SJSA1 (cell line): ENCODE measurements at places on chromosomes 11 and 22.

- no peak for DNase-seq
Observed at GRCh38 chr11:66815646-66816045, 27.6 kb upstream of the RCE1 start.

DNA sequence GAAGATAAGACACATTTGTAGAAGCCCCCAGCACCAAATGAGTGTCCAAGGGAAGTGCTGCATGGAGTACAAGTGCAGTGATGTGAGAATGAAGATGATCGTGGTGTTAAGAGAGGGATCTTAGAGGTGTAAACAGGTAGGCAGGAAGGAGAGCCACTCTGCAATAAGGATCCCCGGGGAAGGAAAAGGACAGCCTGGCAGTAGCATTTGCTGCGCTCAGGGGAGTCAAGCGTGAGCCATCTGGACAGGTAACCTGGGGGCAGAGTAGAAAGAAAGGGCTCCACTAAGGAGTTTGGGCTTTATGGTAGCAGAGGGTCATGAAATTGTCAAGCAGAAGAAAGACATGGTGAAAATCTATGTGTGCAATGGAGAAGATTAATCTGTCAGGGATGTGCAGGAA is 587.2 kb downstream of the BUD13 start:
- no peak for DNase-seq

- no peak for DNase-seq
Observed at GRCh38 chr11:74009675-74010305, 905 bp upstream of the UCP3 start.

DNA sequence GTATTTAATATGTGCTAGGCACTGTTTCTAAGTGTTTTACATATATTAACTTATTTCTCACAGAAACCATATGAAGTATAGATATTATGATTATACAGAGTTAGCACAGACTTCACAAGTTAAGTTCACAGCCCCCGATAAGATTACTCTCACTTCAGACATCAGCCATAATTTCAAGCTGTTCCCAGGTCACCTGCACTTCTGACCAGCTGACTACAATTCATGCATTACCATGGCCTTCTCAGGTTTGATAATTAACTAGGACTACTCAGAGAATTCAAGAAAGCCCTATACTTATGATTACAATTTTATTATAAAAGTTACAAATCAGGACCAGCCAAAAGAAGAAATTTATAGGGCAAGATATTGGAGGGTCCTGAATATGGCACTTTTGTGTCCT is 68.2 kb upstream of the RRM1 start:
- DNase-seq = no peak

GRCh38 chr22:49160261-49161001 is 667.2 kb downstream of the BRD1 start:
- DNase-seq = no peak

DNA sequence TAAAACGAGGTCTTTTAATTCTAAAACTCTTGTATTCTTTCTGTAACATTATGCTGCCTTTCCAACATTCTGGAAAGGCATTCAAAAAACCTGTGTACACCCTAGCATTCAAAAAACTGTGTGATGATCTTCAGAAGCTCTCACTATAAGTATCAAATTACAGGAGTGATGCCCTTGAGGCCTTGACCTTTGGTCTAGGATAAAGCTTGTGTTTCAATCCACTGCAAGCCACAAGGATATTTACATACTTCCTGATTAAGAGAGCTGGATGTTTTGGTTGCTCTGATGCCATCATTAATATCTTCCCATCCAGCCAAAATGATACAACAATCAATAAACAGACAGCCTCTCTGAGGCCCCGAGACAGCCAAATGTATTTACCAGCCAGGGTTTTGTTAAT is 11.9 kb downstream of the CLPB start:
- no peak for DNase-seq

DNA sequence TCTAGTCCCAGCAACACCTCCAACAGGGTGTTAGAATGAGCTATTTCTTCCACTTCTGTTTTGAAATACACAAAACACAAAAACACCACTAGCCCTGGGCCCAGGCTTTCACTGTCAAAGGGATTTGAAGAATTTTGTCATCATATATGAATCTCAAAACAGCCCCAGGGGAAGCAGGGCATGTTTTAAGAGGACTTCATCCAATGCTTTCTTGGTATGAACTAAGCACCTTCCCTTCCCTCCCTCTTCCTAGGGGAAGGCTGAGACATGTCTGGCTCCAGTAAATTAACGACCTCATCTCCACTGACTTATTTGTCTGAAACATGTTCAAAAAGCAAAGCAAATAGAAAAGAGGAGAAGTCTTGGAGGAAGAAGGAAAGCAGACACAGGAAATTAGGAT is 75.7 kb upstream of the INCENP start:
- no peak for DNase-seq
